ENCODE measurements at places on chromosomes 11 and 22.

DNA sequence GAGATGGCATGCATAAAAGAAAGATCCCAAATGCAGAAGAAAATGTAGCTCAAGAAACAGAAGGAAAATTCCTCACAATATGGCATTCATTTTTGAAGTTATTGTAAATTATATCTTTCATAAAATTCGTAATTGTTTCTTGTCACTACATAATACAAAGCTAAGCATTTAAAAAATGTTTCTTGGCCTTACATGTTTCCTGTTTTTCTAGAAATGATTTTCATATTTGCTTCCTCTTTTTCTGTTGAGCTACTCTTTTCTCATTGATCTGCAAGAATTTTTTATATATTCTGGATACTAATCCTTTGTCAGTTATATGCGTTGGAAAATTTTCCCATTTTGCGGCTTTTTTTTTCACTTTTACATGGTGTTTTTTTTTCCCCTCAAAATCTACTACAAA lies 48.0 kb downstream of the ENTHD1 start:
- DNase-seq: no peak

- DNase-seq: no peak
Measured at GRCh38 chr11:33534575-33534974, 166.1 kb downstream of the C11orf91 start.

- no peak for DNase-seq
Measured at GRCh38 chr11:119664063-119664572, 64.9 kb downstream of the NECTIN1 start.

GRCh38 chr11:128893578-128894285 lies 2.6 kb downstream of the KCNJ5 start:
- no peak for DNase-seq

DNA sequence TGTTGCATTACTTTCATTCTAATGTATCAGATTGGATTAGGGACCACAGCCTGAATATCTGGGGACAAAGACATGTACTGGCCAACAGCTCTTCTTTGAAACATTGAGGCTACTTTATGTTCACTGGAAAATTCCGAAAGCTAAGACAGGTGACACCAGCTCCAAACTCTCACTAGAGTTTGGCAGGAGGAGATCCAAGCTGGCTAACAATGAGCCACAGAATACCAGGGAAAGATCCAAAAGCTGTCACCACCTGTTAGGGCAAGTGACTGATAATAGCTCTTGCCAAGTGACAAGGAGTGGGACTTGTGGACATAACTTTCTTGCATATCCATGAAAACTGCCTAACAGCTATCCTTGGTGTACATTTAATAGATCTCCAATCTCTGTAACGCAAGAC lies 333.3 kb downstream of the TTC28 start:
- no peak for DNase-seq

GRCh38 chr11:60932605-60933356 lies 8.5 kb downstream of the TMEM132A start:
- no peak for DNase-seq

- DNase-seq: no peak
Measured at GRCh38 chr11:20754933-20755332, 85.5 kb downstream of the NELL1 start.

DNA sequence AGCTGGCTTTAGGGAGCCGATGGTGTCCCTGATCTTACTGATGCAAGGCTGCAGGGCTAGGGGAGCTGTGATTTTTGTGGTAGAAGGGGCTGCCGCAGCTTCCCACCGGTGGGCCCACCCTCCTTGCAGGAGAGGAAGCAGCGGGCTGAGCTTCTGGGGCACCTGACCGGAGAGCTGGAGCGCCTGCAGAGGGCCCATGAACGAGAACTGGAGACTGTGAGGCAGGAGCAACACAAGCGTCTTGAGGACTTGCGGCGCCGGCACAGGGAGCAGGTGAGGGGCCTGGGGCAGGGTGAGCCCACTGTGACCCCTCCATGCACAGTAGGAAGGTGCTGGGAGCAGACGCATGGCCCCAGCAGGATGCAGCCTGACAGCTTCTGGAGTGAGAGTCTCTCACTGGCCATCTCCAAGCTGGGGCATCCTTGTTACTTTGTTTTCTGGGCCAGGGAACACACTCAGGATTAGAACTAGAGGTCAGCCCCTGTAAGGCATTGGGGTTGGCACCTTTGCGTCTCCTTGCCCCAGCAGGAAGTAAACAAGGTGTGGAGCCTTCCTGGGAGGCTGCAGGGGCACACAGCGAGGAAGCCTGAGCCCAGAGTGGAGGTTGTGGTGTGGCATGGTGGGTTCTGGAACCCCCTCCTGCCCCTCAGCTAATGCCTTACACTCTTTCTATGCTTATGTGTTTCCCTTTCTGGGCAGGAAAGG lies 66.7 kb downstream of the CEP164 start:
- no peak for DNase-seq

DNA sequence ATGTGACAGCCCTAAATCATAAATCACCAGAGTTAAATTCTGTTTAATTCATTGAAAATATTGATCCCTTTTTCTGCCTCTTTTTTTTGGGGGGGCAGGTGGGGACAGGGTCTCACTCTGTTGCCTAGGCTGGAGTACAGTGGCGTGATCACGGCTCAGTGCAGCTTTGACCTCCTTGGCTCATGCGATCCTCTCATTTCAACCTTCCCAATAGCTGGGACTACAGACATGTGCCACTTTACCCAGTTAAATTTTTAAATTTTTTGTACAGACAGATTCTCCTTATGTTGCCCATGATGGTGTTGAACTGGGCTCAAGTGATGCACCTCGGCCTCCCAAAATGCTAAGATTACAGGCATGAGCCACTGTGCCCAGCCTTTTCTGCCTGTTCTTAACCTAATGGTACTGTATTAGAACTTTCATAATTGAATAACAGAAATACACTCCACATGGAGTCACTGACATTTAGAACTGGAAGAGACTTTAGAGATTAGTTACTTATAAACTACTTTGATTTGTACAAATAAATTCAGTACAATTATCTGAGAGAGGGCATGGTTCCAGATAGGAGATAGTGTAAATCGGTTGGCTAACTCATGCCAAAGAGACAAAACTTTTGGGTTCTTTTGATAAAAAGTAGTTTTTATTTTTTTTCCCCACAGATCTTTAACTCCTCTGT lies 76.4 kb upstream of the PRODH start:
- no peak for DNase-seq

DNA sequence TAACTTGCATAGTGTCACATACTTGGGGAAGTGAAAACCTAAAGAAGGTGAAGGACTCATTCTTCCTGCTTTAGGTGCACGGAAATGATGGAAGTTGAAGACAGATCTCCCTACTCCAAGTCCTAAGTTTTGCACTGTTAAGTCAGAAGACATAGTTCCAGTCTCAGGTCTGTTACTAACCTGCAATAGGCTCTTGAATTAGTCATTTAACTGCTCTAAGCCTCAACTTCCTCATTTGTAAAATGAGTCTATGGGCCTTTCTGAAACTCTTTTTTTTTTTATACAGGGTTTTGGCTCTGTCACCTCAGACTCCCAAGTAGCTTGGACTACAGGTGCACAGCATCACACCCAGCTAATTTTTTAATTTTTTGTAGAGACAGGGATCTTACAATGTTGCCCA lies 30.8 kb upstream of the POU2AF1 start:
- no peak for DNase-seq

DNA sequence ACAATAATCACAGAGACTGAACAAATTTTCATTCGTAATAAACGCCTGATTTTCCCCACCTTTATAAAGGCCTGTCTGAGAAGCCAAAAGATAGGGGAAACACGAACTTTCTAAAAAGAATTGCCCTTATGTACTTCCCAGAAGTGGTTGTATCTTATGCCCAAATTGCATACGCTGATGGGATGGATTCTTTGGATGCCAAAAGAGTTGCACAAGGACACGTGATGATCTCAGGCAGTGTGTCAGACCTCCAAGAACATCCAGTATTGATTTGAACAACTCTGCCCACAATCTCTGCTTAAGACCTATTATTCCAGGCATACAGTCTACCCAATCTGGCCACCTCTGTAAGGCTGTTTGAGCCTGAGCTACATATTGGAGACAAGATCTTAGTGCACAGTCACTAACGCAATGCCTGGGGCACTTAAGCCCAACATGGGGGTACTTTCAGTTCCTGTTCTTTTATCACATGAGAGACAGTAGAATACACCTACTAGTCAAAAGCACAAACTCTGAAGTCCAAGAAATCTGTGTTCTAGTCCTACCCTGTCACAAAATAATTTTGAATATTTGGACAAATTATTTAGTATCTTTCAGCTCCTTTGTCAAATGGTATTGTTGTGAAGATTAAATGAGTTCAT lies 38.9 kb downstream of the OR10A6 start:
- no peak for DNase-seq

DNA sequence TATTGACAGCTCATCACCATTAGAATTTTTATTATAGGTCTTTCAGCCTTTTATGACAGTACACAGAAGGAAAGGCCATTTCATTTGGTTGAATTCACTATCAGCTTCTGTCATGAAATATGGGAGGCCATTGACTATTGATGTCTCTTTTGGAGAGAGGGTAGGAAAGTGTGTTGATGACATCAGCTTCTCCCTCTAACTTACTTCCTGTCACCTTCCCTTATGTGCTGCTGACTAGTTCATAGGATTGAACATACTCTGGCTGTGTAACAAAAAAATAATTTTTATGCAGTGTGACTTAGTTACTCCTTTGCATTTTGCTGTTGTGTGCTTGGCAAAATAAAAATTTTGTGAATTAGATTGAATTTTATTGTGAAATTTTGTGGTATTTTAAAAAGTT lies 769.2 kb downstream of the METTL15 start:
- DNase-seq: no peak

DNA sequence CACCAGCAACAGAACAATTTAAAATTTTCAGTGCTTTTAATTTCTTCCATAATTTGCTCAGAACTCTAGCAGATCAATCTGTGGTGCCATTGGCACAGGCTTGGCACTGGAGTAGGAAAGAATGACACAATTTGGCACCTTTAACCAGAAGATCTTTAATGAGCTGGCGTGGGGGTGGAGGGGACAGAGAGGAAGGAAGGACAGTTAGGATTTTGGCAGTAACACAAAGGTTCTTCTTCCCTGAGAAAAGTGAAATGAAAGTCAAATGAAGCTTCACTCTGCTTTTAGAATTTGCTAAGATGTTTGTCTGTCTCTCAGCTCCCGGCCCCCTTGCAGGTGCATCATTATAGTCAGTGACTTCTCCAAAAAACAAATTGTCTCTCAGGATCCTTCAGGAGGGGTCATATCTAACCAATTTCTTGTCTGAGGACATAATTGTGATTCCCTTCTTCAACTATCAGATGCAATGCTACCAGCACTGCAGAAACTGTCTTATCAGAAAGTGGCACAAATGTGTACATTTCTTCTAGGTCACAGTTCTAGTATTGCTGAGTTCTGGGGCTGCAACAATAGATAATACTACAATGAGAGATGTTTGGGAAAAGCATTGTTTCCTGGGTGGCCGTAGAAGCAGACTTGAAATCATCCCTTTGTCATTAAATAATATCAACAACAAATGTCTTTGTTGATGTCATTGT lies 66.8 kb downstream of the CSTPP1 start:
- DNase-seq: no peak

- no peak for DNase-seq
Measured at GRCh38 chr22:36512991-36513390, 6.2 kb upstream of the FOXRED2 start.

GRCh38 chr22:29328055-29328454 lies 12.6 kb upstream of the RASL10A start:
- no peak for DNase-seq

GRCh38 chr22:35914665-35915476 lies 113.8 kb downstream of the RBFOX2 start:
- no peak for DNase-seq

- DNase-seq: no peak
Measured at GRCh38 chr11:33530815-33531214, 169.8 kb downstream of the C11orf91 start.

DNA sequence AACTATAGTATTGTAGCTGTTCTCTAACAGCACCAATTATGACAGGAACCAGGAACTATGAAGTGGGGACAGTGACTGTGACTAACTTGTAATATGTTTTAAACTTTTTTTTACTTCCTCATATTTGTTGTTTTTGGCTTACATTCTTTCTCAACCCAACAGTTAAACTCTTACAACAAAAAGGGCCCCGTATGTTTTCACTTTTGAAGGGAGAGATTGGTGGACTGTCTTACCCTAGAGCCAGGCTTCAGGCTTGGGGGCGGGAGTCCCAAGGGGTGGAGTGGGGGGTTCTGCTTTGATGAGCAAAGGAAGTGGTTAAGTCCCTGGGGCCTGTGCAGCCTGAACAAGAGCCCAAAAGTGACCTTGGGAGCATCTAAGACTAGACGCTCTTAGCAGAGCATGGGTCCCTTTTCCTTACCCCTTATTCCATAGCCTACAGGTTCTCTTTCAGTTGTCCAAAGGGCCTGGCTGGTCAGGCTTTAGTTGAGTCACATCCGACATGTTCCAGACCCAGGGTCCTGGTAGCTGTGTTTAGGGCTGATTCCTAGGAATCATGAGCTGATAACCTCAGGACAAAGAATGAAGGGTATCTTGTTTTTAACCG lies 38.8 kb downstream of the STIM1 start:
- DNase-seq: no peak

DNA sequence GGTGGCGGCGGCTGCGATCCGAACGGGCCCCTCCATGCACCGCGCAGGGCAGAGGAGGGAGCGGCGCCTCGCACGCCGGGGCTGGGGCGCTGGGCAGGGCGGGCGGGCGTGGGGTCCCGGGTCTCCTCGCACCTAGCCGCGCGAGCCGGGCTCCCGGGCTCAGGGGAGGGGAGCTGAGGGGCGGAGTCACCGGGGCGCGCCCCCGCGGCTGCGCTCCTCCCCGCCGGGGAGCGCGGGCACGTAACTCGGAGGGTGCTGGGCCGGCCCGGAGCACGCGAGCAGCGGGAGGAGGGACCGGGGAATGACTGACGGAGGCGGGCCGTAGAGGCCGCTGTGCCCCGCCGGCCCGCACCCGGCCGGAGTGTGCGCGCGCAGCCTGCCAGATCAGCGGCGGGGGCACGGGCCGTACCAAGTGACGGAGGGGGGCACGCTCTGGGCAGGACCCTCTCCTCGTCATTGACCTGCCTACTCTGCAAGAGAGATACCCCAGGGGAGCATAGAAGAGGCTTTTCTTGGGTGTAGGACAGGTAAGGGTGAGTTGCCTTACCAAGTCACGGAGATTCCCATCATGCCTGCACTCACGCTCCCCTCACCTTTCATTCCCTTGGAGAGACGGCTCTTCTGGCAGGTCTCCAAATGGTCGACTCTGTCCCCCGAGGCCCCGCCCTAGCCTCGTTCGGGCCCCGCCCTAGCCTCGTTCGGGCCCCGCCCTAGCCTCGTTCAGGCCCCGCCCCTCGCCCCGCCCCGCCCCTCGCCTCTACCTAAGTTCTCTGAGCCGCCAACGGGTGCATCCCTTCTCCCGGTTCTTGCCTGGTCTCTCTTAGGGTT lies at the start of gene CDON:
Gene CDON (minus strand): TSS at position 188 of the 828 bp plus-strand sequence. CDS start 39,390 bp downstream, outside the sequence.
- peak; percentile 94 for DNase-seq

GRCh38 chr11:93513772-93514171 lies 29.4 kb downstream of the SMCO4 start:
- no peak for DNase-seq

- no peak for DNase-seq
Measured at GRCh38 chr22:49944399-49944891, 16.1 kb upstream of the PIM3 start.

GRCh38 chr22:38467904-38468442 lies at the start of gene KDELR3:
Gene KDELR3, plus strand, starts transcription at chr22:38468096. Its CDS starts 138 bp downstream, at chr22:38468234.
- DNase-seq: peak; percentile 30

- no peak for DNase-seq
Measured at GRCh38 chr11:8631395-8632118, 37.5 kb upstream of the STK33 start.

GRCh38 chr11:74092425-74092824 lies 78.4 kb downstream of the C2CD3 start:
- DNase-seq: no peak

GRCh38 chr11:34344768-34345539 lies 12.9 kb downstream of the ABTB2 start:
- no peak for DNase-seq

- no peak for DNase-seq
Measured at GRCh38 chr11:132590986-132591385, 941.3 kb downstream of the OPCML start.
